ENCODE measurements at places on chromosomes 4 and X. TPM values are rescaled to one million over a fixed set of nuclear protein-coding genes. Genes with fewer than 3 reads are reported as not detected.

The SCML1 gene
- 17.7 TPM for total RNA-seq

The SCRG1 gene
- total RNA-seq: 0.49 TPM

The ZMAT1 gene
- total RNA-seq: 0.18 TPM

The NXF3 gene
- not detected for total RNA-seq

The BMP3 gene
- total RNA-seq: not detected

The RTL9 gene
- 1.5 TPM for total RNA-seq

The KLHL13 gene
- total RNA-seq: 0.82 TPM

The SLC9A6 gene
- 18.6 TPM for total RNA-seq

The NOX1 gene
- not detected for total RNA-seq

The TMEM31 gene
- total RNA-seq: not detected

The KDR gene
- 2.5 TPM for total RNA-seq

The NPY1R gene
- 0.09 TPM for total RNA-seq

The LDB2 gene
- total RNA-seq: 85.9 TPM

Data from fibroblast of the aortic adventitia (primary cell).